ENCODE measurements at places on chromosomes 4 and X. TPM values are rescaled to one million over a fixed set of nuclear protein-coding genes. Genes with fewer than 3 reads are reported as not detected.

DNA sequence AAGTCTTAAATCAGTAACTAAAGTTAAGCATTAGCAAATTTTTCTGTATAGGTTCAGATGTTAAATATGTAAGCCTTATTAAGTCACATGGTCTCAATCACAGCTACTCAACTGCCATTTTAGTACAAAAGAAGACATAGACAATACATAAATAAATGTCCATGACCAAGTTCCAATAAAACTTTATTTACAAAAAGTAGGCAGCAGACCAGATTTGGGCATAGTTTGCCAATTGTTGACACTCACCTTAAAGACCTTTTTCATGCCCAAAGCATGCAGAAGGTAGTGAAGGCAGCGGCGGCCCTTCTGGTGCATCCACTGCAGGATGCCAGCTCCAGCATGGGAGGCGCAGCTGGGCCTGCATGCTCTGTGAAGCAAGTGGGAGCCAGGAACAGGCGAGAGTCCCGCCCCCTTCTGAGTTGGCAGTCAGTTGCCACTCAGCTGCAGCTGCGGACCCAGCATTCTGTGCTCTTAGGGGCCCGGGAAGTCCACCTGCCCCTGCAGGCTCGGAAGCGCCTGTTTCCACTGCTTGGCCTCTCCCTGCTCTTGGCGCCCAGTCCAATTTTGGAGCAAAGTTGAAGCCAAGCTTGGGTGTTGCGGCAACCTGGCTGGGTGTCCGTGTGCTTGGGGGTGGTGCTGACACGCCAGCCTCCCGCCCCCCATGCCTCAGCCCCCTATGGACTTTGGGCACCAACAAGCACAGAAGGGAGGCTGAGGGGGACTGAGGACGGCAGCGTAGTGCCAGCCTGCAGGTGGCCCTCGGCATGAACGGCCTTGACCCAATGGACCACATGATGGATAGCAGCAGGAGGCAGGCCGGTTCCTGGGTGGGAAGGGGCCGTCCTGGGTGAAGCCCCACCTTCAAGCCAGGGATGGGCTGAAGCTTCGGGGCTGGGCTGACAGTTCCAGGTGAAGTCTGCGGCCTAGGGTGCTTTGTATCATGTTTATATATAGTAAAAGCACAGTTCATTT, 42.4 kb upstream of the PABPC4L start:
- DNase-seq = no peak

Gene FAM241A
- polyA plus RNA-seq = 1.8 TPM

Gene SLIT2
- 4.5 TPM for polyA plus RNA-seq

Gene RBM46
- not detected for polyA plus RNA-seq

Gene HAUS7
- polyA plus RNA-seq = 42.5 TPM

Gene MAGEB10
- not detected for polyA plus RNA-seq
